NCI-H1436 treated with DMSO at 0.1 percent for 48 hours (cell line): ENCODE measurements at places on chromosomes 1 and 21.

- DNase-seq = no peak
These were observed 708.4 kb downstream of the KCNT2 start for GRCh38 chr1:195899762-195900352.

GRCh38 chr1:41488040-41488951, 3.8 kb upstream of the EDN2 start:
- no peak for DNase-seq

DNA sequence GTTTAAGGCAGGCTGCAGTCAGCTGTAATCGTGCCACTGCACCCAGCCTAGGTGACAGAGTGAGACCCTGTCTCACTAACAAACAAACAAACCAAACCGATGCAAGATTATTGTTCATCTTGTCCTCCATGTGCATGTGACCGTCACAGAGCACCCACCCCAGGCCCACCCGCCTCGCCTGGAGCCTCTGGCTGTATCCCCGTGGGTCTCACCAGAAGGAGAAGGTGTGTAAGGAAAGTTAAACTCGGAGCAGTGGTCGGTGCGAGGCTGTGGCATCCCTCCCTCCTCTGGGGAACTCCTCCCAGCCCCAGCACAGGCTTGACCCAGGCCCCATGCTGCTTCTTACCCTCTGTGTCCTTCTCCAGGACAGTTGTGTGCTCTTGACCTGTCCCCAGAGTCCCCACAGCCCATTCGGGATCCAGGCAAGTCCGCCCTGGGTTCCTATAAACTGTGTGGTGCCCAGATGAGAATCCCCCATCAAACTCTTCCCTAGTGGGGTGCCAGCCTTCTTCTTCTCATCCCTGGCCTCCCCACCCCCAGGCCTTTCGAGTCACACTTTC, 318.4 kb downstream of the AJAP1 start:
- no peak for DNase-seq

- DNase-seq = no peak
These were observed 16.8 kb upstream of the DLGAP3 start for GRCh38 chr1:34946211-34946610.

DNA sequence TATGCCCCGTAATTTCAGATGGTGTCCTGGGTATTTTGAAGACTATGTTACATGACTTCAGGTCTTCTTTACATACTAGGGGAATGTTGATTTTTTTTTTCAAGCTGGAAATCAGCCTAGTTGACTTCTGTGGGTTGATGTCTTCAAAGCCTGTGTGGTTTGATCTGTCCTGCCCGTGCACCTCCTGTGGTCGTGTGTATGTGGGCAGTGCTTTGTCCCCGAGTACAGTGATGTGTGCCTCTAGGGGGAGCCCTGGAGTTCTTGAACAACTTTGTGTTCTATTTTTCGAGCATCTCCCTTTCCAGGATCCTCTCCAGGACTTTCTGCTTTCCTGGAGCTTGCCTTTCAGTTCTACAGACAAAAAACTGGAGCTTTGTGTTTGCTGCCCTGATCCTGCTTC, 28.9 kb downstream of the OBSCN start:
- no peak for DNase-seq
